ENCODE measurements at places on chromosomes 5 and 9. TPM values are rescaled to one million over a fixed set of nuclear protein-coding genes. Genes with fewer than 3 reads are reported as not detected.
A peak's percentile ranks its signal among the peaks of the same experiment; 100 is the strongest.

Gene PSMD5
- total RNA-seq: 24.6 TPM

- peaks cover 5% of the 10 kb centered on the region for H3K4me1 ChIP-seq
- peaks cover 10% of the 10 kb centered on the region for H3K27me3 ChIP-seq
- H3K36me3 ChIP-seq: no peaks in the 10 kb centered on the region
- no peak overlapping the region for H3K4me3 ChIP-seq
Measured at GRCh38 chr5:136027311-136027710, 1.5 kb upstream of the TGFBI start.

DNA sequence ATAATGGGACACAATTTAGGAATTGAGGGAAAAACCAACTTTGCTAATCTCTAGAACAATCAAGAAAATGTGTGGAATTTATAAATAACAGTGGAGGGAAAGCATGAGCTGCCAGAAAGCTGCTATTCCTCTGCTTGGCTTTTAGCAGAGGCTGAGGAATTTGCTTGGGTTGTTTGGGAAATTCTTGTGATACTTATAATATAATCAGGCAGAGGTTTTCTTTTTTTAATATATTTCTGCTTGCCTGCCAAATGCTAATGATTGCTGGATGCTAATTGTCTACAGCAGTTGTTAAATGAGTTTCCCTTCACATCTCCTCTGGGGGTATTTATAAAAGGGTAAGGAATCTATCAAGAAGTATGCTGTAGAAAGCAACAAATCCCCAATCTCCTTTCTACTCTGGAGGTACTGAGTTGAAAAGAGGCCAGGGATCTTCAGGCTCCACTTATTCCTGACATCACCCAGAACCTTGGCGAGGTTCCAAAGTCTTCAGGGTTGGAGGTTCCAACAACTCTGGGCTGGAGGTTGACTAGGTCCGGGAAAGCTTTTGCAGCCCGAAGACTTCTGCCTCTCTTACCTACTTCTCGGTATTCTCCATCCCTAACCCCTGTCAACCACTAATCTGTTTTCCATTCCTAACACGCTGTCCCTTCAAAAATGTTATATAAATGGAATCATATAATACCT, 60.4 kb upstream of the TMED7 start:
- no peak for DNase-seq
- no peak overlapping the region for H3K4me3 ChIP-seq
- H3K27me3 ChIP-seq: no peaks in the 10 kb centered on the region
- H3K27ac ChIP-seq: no peak overlapping the region
- no peaks in the 10 kb centered on the region for H3K4me1 ChIP-seq

DNA sequence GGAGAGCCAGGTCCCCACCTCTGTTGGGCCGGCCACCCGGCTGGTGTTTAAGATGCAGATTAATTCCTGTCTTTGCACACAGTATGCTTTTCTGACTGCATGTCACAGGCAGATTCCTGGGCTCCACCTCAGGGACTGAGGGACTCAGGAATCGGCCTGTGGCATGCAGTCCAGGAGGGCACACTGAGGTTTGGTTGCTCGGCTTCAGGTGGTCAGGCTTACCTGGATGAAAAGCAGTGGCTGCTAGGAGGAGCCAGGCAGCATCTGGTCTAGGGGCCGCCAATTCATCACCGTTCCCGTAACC, 1.1 kb downstream of the WDR5 start:
- no peak for DNase-seq
- H3K4me1 ChIP-seq: peaks cover 34% of the 10 kb centered on the region
- H3K27me3 ChIP-seq: no peaks in the 10 kb centered on the region
- H3K4me3 ChIP-seq: peak overlapping the region; percentile 61
- no peak overlapping the region for H3K27ac ChIP-seq
